Left renal pelvis (tissue), 4 donors: ENCODE measurements at places on chromosomes 12 and 14. TPM values are rescaled to one million over a fixed set of nuclear protein-coding genes. Genes with fewer than 3 reads are reported as not detected.

The VWF gene
- polyA plus RNA-seq = 18.5 TPM

The SRRM4 gene
- polyA plus RNA-seq = 0.10 TPM

The OR6C2 gene
- polyA plus RNA-seq = not detected

The VDR gene
- polyA plus RNA-seq = 5.4 TPM

The OVCH1 gene
- 1.2 TPM for polyA plus RNA-seq

The DPY19L2 gene
- polyA plus RNA-seq = 78.2 TPM

The TMEM121 gene
- polyA plus RNA-seq = 2.8 TPM

GRCh38 chr12:108214486-108214885, 85.4 kb downstream of the WSCD2 start:
- DNase-seq = no peak

DNA sequence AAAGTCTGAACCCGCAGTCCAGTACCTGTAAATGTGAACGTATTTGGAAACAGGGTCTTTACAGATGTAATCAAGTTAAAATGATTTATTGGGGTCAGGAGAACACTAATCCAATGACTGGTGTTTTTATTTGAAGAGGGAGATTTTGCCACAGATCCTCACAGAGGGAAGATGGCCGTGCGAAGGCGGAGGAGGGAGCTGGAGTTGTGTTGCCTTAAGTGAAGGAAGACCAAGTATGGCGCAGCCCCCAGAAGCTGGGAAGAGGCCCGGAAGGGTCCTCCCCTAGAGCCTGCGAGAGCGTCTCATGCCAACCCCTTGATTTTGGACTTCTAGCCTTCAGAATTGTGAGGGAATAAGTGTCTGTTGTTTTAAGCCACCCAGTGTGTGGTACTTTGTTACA, 102.8 kb upstream of the NUDT4 start:
- no peak for DNase-seq

DNA sequence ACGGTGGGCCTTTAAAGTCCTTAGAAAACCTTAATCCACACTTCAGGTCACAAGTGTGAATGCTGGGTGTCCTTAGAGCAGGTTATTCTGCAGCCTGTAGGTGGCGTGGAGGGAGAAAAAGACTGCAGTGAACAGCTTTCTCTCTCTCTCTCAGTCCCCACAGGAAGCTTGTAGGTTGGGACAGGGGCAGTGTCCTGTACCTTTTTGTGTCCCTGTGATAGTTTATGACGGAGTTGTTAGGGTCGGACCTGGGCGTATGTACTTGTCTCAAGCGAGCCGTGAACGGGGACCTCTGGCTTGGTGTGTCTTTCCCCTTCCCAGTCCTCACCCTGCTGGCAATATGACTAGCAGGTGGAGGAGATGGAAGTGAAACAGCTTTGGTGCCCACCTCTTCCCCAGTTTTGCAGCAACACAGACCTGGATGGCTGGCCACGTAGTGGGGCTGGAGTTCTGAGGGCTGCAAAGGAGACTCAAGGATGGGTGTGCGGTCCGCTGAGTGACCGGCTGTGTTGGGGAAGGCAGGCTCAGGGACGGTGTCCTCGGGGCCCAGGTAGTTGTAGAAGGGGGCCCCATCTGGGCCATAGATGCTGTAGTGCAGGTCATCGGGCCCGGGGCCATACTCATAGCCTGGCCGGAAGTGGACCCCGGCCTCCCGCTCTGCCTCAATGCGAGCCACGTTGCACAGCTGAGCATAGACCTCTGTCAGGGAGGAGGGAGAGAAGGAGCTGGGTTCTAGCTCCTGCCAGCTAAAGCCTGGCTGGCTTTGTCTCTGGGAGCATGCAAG, 8.9 kb downstream of the ISCA2 start:
- no peak for DNase-seq

- DNase-seq = no peak
Observed at GRCh38 chr12:5996459-5996858, 51.4 kb upstream of the ANO2 start.

DNA sequence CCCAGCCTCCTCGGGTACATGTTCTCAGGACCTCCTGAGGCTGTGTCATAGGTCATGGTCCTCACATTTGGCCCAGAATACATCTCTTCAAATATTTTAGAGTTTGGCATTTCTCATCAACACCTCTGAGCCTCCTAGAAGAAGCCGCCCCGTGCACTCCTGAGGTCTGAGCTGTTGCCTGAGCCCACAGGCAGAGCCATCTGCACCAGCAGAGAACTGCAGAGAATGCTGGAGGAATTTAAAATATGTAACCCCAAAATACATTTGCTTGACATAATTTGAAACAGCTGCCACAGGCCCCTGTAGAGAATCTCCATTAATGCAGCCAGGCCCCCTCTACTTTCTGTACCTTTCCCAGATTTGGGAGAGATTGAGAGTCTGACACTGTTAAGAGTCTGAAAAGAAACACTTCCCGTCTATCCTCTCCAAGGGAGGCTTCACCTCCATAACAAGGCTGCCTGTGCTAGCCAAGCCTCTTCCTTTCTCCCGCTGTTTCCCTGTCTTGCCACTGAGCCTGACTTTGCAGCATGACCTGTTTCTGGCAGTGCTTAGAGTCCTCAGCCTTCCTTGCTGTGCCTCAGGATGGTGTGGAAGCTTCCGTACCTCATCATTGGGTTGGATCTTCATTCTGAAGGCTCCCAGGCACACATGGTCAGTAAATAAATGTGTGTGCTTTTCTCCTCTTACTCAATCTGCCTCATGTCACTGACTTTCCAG, 95.4 kb upstream of the SFSWAP start:
- no peak for DNase-seq

DNA sequence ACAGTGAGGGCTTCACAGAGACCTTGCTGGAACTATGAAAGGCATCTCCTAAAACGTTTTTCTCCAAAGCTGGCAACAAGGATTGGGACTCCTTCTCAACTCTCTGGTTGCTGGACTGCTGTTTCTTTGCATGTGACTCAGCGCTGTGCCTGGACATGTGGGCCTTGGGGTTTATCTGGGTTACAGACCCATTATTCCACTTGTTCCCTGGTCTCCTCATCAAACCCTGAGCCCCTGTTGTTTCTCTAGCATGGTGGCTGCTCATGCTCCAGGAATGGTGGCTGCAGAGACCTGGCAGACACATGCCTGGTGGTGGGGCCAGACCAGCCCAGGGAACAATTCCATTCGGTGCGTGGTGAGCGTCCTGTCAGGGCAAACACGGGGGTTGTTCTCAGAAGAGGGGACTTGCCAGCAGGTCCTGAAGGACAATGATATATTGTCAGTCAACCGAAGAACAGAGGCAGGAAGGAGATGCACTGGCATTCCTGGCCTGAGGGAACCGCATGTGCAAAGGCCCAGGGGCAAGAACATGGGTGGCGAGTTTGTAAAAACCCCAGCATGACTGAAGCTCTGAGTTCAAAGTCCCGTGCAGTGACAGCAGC, 320.1 kb upstream of the RTL1 start:
- no peak for DNase-seq

DNA sequence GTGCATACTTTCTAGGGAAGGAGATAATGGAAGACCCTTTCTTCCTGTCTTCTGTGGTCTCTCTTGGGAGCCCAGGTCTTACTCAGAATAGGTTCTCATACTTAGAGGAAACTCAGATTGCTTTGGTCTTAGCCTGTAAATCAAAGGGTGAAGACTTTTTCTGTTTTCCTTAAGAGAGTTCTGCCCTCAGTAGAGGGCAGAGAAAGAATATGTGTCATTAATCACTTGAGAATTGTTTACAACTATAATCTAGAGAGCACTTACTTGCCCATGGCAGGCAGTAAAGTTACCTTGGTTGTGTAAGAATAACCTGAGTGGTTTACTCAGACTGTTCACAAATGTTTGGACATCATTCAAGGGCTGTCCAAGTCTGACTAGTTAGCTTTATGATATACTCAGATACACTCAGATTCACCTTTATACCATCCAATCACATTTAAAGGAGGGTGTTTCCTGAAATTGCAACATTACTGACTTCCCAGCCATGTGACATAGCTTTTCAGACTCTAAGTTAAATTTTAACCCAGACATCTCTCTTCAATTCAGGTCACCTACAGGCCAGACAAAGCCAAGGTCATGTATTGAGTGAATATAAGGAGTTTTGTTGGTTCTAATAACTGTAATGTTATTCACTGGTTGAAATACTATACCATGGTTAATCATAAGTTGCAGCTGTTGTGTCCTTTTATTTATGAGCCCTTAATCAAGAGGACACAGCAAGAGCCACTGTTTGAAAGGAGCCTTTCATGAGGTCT, 372.2 kb downstream of the RAD51B start:
- DNase-seq = no peak

DNA sequence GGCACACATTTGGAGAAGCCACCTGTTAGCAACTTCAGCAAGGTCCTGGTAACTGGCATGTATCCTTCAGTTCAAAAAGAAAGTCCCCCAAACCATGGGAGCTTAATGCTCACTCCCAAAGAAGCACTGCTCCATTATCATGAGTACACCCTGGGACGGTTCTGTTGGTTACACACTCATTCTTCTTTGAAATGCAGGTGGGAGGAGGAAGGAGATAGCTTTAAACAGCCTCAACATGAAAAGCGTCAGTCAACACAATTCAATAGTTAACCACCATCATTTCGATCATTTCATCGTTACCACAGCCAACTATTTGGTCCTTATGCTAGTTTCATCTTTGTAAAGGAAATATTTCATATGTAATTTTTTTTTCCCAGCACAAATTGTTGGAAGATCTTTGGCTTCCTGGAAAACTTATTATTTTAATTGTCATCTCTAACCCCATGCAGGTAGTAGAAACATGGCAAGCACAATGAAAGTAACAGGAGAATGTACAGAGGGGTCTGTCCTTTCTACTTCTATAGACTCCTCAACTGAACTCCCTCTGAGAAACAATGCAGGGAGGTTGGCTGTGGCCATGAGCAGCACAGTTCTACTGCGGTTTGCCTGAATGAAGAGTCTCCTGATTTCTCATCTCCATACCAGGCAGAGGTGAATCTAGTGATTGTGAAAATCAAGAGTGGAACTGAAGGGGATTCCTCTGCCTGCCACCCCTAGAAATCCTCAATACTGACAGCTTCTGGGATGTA, 196.4 kb upstream of the FOXN3 start:
- no peak for DNase-seq

DNA sequence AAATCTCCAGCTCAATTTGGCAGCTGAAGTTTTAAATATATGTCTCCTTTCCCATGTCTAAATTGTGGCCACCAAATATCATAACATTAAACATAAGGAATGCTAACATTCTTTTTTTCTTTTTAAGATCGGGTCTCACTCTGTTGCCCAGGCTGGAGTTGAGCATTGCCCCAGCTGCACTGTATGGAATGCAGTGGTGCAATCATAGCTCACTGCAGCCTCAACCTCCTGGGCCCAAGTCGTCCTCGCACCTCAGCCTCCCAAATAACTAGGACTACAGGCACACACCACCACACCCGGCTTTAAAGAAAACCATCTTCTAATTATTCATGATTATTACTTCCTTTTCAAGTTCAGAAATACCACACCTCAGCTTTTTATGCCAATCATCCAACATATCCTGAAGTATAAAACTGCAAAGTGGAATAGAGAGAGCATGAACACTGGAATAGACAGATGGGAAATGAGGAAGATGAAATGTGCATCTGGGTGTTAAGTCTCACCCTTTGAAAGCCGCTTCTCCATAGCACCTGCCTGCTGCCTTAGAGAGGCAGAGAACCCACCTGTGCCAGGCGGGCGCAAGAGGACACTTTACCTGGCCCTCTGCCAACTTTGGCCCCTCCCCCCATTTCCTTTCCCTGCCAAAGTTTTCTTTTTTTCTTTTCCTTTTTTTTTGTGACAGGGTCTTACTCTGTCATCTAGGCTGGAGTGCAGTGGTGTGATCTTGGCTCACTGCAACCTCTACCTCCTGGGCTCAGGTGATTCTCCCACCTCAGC, 2.8 kb upstream of the EML1 start:
- no peak for DNase-seq

DNA sequence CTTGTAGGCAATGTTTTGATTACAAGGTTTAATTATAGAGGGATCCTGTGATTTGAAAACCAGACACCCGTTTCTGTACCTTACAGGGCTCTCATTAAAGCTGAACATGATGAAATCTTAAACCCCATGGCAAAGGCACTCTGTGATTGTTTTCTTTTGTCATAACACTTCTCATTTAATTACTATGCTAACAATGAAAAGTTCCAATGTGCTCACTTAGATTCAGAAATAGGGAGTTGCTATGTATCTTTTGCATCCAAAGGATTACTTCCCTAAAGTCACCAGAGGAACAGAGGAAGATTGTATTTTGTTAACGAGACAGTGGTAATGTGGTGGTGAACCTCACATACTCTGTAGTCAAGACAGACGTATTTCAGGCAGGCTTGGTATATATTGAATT, 81.5 kb upstream of the MYF6 start:
- no peak for DNase-seq

- DNase-seq = no peak
Observed at GRCh38 chr12:52020539-52021336, 14.0 kb downstream of the TAMALIN start.

DNA sequence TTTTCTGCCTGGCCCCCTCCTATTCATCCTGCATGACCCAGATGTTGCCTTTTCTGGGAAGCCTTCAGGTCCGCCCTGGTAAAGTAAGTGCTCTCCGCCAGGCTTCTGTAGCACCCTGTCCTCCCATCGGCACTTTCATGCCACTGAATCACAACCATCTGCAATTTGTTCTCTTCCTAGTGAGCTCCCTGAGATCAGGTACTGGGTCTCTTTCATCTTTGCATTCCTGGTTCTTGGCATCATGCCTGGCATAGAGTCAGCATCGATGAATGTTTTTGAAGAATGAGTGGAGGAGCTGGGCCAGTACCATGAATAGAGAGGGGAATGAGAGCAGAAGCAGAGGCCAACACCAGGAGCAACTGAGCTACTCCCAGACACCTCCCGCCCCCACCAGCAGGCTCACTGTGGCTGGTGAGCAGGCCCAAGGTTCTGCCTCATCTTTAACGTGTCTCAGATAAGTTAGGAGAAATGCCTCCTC, 13.1 kb downstream of the ZDHHC22 start:
- no peak for DNase-seq

DNA sequence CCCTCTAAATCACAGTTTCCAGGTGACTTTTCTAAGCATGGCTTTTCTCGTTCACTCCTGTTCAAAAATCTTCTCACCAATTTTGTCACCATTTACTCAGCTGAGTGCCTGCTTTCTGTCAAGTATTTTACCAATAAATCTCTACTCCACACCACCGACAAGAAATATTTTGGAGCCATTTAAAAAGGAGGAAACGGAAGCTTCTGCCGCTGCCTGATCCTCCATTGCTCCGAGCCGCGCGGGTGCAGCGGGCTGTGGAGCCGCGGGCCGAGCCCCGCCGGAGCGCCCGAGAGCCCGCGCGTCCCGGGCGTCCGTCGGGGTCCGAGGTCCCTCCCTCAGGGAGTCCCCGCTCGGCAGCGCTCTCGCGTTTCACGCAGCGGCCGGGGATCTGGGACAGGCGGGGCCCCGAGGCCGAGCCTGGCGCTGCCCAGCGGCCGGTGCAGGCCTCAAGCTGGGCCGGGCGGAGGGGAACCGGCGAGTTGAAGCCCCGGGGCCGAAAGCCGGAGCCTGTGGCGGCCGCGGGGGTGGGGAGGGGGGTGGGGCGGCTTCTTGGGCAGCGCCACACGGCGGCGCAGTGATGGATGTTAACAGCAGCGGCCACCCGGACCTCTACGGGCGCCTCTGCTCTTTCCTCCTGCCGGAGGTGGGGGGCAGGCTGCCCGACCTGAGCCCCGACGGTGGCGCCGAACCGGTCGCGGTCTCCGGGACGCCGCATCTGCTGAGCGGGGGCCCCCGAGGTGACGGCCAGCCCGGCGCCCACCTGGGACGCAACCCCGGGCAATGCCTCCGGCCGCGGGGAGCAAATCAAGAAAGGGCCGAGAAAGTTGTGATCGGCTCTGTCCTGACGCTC, 1.1 kb upstream of the HEBP1 start:
- peak; percentile 48 for DNase-seq

GRCh38 chr12:8677362-8677761, 14.7 kb upstream of the MFAP5 start:
- no peak for DNase-seq
